Hematopoietic multipotent progenitor cell treated with erythropoietin and hydrocortisone succinate and interleukin-3 and kit ligand, for 6 days (in vitro differentiated cells): ENCODE measurements at places on chromosomes 12 and 14.
A peak's percentile ranks its signal among the peaks of the same experiment; 100 is the strongest.

DNA sequence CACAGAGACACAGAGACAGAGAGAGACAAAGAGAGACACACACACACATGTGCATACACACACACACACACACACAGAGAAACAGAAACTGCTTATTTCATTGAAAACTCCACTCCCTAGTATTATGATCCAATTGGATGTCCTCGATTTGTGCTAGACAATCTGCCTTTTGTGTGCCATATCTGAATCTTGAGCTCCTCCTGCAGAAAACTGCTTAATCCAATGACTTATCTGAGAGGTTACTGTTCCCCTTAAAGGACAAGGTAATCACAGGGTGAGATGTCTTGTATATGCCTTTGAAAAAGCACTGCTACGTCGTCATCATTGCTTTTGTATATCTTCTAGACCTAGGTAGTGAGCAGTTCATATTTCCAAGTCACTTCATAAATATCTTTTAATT lies 371.5 kb downstream of the LRIG3 start:
- no peak for DNase-seq

GRCh38 chr12:104469066-104469465 lies 12.3 kb downstream of the CHST11 start:
- peak; percentile 17 for DNase-seq

DNA sequence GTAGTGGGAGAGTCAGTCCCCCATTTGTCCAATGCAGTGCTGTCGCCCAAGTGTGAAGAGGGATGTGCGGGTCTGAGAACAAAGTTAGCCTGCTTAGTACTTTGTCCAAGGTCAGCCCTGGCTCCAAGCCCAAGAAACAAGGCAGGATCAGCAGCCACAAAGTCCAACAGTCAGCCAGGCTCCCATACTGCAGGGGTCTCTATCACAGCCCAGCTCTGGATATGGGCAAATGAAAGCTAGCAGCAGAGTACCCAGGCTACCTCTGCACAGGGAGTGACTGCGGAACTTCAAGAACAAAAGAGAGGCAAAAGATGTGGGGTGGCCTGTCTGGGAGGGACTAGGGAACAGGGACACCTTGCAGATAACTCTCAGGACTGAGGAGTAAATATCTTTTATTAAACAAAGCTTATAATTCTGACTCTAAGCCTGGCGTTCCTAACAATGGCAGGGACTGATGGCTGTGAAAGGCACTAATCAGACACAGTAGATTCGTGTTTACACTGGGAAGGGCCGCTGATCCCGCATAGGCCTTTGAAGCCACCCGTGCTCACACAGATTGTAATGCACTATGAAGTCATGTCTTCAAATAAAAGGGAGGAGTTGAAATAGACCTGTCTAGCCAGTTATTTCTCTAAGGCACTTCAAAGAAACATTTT lies 91.0 kb upstream of the EEA1 start:
- DNase-seq, result no peak

- no peak for DNase-seq
Observed at GRCh38 chr12:83322809-83323208, 636.1 kb downstream of the TMTC2 start.

DNA sequence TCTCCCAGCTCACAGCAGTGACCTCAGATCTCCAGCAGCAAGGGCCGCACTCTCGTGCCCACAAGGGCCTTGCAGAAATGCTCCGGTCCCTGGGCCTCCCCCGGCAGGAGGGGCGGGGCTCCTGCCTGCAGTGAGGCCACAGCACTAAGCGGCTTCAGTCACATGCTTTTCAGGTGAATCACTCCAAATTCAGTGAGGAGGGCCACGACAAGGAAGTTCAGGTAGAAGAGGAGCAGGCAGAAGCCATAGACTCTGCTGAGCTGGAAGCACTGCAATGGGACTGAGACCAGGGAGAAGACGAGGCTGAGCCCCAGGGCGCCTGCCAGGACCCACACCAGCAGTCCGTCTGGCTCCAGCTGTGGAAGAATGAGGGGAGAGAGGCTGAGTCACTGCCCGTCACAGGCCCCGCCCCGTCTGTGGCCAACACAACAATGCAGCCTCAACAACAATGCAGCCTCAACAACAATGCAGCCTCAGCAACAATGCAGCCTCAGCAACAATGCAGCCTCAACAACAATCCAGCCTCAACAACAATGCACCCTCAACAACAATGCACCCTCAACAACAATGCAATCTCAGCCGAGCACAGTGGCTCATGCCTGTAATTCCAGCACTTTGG lies 35.2 kb downstream of the SLC8B1 start:
- DNase-seq, result peak; percentile 36

DNA sequence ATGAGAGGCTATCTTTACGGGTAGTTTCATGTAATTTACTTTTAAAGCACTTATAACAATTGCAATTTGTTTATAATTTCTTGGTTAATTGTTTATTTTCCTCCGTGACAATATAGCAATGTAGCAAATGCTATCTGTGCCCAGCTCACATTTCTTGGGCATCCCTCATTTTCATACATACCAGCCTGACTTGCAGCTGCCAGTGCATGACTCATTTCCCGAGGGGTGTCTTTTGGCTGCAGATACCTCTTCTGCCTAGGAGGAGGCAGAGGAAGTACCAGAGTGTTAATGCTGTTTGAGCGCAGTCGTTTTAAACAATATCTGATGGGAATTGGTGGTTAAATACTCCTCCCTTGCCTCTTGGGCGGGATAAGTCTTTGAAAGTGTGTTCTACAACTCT lies 104.2 kb upstream of the ABCD2 start:
- DNase-seq, result no peak

GRCh38 chr12:1932264-1932777 lies 13.9 kb upstream of the CACNA2D4 start:
- DNase-seq, result peak; percentile 69

- no peak for DNase-seq
Observed at GRCh38 chr12:109567296-109567695, 6.0 kb downstream of the MMAB start.

- no peak for DNase-seq
Observed at GRCh38 chr14:88507208-88507607, 47.6 kb downstream of the PTPN21 start.

GRCh38 chr12:29081101-29081500 lies 68.0 kb upstream of the FAR2 start:
- DNase-seq, result no peak

- no peak for DNase-seq
Observed at GRCh38 chr14:88188745-88189416, 134.2 kb downstream of the KCNK10 start.

DNA sequence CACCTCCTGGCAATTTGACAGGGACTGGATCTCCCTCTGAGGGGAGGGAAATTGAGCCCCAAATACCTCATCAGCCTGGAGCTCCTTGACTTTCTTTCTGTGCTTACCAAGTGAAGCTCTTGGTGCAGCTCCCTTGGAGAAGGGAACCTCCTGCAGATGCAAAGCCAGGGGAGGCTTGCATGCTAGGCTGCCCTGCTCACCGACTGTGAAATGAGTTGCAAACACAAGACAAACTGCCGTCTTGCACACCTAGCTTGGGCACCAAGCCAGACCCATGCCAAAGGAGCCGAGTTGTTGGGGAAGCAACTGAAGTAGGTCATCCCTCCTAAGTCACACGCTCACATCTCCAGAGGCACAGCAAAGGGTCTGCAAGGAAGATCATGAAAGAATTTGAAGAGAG lies 95.2 kb downstream of the GTF2A1 start:
- no peak for DNase-seq

GRCh38 chr12:125065919-125066570 lies 810 bp downstream of the AACS start:
- DNase-seq, result peak; percentile 21

GRCh38 chr12:123286652-123287373 lies 15.2 kb upstream of the CDK2AP1 start:
- no peak for DNase-seq

- no peak for DNase-seq
Observed at GRCh38 chr12:92551853-92552397, 150.9 kb upstream of the PLEKHG7 start.

GRCh38 chr14:54866588-54866987 lies 36.0 kb downstream of the GCH1 start:
- DNase-seq, result peak; percentile 43

- no peak for DNase-seq
Observed at GRCh38 chr12:101474248-101474647, 888 bp upstream of the SPIC start.

DNA sequence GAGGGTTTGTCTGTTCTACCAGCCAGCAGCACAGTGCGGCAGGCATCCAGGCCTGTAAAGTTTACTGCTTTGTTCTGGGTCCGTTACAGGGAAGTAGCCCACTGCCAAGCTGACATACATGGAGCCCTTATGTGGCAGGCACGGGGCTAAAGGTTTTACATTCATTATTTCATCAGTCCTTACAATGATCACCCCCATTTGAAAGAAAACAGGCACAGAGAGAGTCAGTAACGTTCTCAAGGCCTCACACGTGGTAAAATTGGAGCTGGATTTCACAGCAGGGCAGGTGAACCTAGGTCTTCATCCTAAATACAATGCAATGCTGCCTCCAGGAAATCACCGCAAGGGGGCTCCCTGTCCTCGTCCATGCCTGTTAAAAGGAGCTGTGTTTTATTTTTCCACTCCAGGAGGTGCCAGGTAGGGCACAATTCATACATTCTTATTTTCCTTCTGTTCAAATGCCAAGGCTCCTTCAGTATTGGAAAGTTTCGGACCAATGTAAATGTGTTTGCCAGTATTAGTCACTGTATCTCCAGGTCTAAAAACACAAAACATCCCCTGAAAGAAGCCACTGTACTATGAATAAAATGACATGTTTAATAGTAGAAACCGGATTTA lies 172.2 kb upstream of the GZMB start:
- DNase-seq, result peak; percentile 83

GRCh38 chr14:31994391-31995033 lies 82.6 kb upstream of the ARHGAP5 start:
- DNase-seq, result no peak

DNA sequence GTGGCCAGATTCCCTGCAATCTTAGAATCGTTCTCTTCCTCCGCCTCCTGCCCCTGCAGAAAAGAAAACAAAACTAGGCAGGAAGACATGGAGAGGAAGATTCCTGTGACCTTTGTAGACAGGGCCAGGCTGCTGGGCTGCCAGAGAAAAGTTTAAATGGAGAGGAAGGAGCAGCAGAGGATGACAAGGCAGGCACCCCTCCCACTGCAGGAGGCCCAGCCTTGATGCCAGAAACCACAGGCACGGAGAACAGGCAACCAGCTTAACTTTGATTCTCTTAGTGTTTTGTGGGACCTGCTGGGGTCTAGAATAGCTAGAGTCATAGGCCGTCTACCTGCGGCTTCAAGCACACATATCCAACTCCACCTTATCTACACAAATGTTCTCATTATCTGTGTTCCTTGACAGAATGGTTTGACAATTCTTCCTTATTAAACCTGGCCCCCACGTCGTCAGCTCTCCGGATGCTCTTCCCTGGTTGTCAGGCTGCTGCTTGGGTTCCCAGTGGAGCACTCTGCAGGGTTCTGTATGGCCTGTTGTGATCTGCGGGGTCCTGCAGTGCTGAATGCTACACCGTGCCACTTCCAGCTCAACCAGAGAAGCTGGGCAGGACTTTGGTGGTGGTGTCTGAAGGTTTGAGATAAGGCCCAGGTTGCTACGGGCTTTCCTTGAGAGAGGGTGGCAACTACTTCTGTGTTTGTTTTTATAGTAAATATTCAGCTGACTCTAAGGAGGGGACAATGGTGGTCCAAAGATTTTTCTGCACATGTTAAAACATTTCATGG lies 609.5 kb downstream of the AACS start:
- peak; percentile 65 for DNase-seq

GRCh38 chr12:123879101-123879500 lies 93.5 kb downstream of the CCDC92 start:
- DNase-seq, result no peak

DNA sequence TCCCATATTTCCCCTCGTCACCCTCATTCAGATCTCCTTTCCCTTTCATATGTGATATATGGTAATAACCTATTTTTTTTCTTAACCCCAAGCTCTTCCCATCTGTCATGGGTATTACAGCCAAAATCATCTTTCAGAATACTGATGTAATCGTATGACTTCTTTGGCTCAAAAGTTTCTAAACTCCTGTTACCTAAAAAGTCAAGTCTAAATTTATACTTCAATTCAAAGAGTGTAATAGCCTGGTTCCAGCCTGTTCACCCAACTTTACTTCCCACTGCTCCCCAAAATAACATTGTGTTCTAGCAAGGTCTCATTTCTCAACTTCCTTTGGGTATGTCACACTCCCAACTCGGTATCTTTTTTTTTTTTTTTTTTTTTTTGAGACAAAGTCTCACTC lies 48.5 kb downstream of the TBK1 start:
- no peak for DNase-seq

- DNase-seq, result peak; percentile 25
Observed at GRCh38 chr14:69408331-69408960, 10.0 kb downstream of the SLC39A9 start.

DNA sequence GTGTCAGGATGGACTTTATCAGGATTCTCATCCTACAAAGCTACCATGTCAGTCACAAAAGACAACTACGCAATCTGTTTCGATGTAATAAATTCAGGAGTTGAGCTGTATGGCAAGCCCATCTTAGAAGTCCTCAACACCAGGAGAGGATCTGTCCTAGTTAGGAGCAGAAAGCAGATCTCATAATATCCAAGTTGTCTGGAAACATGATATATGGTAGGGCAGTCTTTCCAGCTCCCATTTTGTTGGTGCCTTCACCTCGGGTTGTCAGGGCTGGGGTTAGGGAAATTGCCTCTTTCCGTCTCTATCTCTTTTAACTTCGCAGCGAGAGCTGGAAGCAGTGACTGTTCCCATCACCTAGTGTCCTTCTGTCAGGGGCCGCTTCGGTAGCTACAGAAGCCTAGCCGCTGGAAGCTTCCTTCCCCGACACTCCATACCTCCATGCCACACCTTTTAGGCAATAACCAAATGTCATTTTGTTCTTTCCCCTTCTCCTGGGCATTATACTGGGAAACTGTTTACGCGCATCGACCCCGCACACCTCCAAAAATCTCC lies 1.4 kb downstream of the NIN start:
- peak; percentile 37 for DNase-seq

GRCh38 chr14:77478796-77479195 lies 19.8 kb downstream of the ISM2 start:
- no peak for DNase-seq

GRCh38 chr12:21528953-21529352 lies 2.9 kb downstream of the SPX start:
- no peak for DNase-seq

GRCh38 chr12:19529951-19530636 lies 90.8 kb downstream of the AEBP2 start:
- DNase-seq, result no peak

- no peak for DNase-seq
Observed at GRCh38 chr14:59582161-59582560, 5.5 kb upstream of the CCDC175 start.

DNA sequence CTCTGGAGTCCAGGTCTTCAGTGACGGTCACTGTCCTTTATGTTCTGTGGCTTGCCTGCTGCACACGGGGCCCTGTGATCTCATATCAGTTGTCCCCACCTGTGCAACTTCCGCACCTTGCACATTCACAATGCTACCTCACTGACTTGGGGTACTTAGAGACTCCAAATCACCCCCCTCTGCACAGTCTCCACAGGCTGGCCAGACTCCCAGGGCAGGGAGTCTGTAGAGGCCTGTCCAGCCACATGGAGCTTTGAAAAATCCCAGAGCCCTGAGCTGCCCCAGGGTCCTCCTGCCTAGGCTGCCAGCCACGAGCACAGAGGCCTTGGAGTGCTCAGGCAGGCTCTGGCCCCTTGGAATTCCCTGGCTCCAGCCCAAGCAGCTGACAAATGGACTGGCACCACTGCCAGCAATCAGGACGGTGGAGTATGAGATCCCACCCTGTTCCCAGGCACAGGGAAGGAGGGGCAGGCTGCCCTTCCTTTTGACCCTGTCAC lies 26.4 kb downstream of the CMKLR1 start:
- DNase-seq, result peak; percentile 18
